NCI-H1694 (cell line): ENCODE measurements at places on chromosomes 1 and 21.
A peak's percentile ranks its signal among the peaks of the same experiment; 100 is the strongest.

DNA sequence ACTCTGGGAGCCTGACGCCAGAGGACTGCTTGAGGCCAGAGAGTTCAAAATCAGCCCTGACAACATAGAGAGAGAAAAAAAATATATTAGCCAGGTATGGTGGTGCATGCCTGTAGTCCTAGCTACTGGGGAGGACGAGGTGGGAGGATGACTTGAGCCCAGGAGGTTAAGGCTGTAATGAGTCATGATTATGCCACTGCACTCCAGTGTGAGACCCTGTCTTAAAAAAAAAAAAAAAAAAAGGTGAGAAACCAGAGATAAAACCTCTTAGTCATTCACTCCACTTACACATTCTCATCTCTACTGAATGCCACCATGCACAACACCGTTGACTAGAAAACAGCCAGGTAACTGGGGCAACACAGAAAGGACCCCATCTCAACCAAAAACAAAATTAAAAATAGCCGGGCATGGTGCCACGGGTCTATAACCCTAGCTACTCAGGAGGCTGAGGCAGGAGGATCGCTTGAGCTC, 178.1 kb downstream of the SLC45A1 start:
- no peak for DNase-seq

DNA sequence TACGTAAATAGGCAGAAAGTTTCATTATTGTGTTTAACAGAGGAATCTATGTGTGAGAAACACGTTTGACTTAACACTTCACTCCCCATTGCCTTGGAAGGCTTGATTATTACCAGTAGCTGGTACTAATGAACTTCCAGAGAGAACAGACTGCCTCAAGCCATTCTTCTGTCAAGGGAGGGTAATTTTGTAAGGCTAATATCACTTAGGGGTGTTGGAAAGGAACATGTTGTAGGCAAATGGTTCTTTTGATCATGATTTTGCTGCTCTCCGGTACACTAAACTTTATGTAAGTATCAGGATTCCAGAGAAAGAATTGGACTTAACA, 1.8 kb downstream of the LAMC1 start:
- DNase-seq, result no peak

- no peak for DNase-seq
These were observed 41.6 kb upstream of the TRAPPC10 start for GRCh38 chr21:43970551-43970950.

DNA sequence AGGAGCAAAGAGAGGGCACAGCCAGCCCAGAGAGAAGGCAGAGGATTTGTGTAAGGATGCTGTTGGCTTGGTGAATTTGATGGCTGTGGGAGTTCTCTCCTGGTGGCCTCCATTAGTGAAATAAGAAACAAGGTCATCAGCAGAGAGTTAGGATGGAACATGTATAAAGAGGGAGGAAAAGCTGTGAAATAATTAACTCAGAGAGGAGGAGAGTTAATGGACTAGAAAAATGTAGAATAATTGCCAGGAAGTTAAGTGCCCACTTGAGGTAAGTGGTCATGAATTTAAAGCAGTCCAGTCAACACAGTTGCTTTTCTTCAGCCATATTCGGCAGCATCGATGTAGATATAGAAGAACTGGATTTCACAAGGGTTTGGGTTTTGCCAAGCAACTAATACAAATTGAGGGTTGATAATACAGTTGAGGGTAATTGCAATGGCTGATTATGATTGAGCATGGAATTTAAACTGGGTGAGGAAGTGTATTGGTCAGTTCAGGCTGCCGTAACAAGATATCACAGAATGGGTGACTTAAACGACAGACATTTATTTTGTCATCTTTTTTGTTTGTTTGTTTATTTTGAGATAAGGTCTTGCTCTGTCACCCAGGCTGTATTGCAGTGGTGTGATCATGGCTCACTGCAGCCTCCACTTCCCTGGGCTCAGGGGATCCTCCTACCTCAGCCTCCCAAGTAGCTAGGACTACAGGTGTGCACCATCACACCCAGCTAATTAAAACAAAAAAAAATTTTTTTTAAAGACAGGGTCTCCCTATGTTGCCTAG, 31.7 kb upstream of the KLF17 start:
- DNase-seq, result no peak

- no peak for DNase-seq
These were observed 328.9 kb upstream of the USP25 start for GRCh38 chr21:15400905-15401304.

GRCh38 chr1:26921126-26921539, 410 bp upstream of the NUDC start:
- DNase-seq, result no peak

GRCh38 chr21:45056917-45057560, 17.3 kb upstream of the ADARB1 start:
- no peak for DNase-seq

GRCh38 chr1:18328803-18329202, 151.9 kb upstream of the KLHDC7A start:
- no peak for DNase-seq

GRCh38 chr1:220921971-220922635, 42.9 kb downstream of the HLX start:
- DNase-seq, result peak; percentile 92

GRCh38 chr1:229114315-229114714, 156.6 kb upstream of the RAB4A start:
- peak; percentile 63 for DNase-seq

- DNase-seq, result no peak
These were observed 230.9 kb downstream of the LTN1 start for GRCh38 chr21:28761674-28762356.

DNA sequence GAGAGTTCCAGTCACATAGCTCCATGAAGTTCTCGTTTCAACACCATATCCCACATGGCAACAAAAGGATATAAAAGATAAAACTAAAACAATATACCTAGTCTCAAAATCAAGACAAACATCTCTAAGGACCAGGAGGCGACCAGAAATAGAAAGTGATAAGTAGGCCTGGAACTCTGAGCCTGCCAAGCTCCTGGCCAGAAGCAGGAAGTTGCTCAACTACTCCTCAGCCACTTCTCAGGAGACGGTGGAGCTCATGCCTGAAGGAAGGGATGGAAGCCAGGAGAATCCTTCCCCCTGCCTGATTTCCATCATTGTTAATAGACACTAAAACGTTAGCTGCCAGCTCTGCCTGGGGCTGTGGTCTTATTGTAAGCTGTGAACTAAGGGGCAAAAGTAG, 94.7 kb downstream of the DISP1 start:
- no peak for DNase-seq

DNA sequence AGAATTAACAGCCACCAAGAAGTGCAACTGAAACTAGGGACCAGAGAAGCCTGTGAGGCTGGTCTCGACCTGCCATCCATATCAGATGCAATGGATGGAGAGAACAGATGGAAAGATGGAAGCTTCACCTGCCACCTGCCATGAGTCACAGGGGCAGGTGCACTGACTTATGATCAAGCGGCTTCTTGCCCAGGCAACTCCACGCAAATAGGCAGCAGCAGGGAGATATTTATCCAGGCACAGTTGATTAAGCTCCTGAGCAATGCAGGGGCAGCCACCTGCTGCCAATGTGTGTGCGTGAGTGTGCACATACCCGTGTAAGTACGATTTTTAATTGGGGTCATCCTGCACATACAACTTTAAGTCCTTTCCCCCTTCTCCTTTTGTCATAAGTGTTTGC, 174.2 kb downstream of the PTPRU start:
- peak; percentile 58 for DNase-seq

- DNase-seq, result no peak
These were observed 8.8 kb upstream of the NT5C1A start for GRCh38 chr1:39680751-39681150.

GRCh38 chr1:31617916-31618746, 642 bp downstream of the HCRTR1 start:
- DNase-seq, result no peak

GRCh38 chr1:71635568-71635967, 554.7 kb upstream of the ZRANB2 start:
- DNase-seq, result no peak

- no peak for DNase-seq
These were observed 23.6 kb downstream of the RAP1GAP start for GRCh38 chr1:21645550-21645949.

GRCh38 chr1:220838578-220838977, 40.7 kb upstream of the HLX start:
- no peak for DNase-seq

DNA sequence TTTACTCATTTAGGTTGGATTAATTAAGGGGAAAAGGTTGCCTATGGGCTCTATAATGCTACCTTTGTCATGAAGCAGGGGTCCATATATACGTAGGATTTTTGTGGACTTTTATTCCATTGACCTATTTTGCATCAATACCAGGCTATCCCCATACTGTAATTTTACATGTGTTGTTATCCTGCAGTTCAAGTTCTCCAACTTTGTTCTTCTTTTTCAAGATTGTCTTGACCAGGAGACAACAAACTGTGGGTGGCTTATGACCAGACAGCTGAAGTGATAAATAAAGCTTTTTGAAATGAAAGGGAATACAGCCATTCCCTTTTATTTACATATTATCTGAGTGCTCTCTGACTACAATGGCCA, 345.7 kb downstream of the BARHL2 start:
- no peak for DNase-seq

- no peak for DNase-seq
These were observed 22.9 kb downstream of the LRIG2 start for GRCh38 chr1:113095790-113096455.

DNA sequence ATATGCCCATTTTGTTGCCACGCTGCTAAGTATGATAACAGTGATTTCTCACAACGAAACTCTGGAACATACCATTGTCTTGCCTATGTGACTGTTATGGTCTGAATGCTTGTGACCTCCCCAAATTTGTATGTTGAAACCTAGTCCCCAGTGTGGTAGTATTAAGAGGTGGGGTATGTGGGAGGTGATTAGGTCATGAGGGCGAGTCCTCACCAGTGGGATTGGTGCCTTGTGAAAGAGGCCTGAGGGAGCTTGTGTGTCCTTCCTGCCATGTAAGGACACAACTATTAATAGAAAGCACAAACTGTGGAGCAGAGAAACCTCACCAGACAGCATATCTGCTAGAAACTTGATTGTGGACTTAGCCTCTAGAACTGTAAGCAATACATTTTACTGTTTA, 84.6 kb downstream of the SELENOF start:
- no peak for DNase-seq

DNA sequence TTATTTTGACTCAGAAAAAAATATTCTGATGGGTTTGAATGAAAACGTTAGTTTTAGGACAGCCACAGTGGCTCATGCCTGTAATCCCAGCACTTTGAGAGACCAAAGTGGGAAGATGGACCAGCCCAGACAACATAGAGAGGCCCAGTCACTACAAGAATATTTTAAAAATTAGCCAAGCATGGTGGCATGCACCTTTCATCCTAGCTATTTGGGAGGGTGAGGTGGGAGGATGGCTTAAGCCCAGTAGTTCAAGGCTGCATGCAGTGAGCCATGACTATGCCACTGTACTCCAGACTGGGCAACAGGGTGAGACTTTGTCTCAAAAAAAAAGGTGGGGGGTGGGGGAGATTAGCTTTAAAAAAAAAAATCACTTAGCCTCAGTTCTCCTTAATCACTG, 127.5 kb downstream of the LBR start:
- DNase-seq, result no peak

- DNase-seq, result no peak
These were observed 117.5 kb downstream of the TOMM20 start for GRCh38 chr1:235011064-235011598.

DNA sequence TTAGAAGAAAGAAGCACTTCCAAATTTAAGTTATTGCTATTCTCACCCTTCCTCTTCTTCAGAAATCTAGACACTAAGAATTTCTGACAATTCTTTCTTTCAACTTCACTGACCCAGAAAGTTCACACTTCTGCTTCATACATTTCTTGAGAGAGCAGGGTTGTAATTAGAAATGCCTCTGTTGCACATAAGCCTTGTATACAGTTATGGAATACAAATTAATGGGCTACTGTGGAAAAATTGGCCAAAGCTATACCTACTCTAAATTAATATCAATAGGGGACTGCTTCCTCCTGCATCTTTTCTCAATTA, 1.5 kb downstream of the TNFSF18 start:
- DNase-seq, result no peak

DNA sequence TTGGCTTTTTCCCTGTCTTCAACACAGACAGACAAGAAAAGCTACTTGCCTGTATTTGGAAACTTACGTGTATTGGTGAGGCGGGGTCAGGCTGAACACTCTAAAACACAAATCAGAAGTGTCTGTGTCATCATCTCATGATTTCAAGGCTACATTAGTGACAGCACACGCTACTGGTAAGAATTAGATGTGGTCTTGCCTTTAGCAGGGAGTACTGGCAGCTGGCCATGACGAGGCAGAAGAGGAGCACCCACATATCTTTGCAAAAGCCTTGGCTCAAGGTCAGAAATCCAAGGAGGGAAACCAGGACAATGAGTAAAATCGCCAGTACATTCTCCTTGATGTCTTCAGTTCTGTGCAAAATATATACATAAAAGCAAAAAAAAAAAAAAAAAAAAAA, 77.7 kb downstream of the PCNX2 start:
- DNase-seq, result no peak
